ENCODE measurements at places on chromosomes 4 and X. TPM values are rescaled to one million over a fixed set of nuclear protein-coding genes. Genes with fewer than 3 reads are reported as not detected.

DNA sequence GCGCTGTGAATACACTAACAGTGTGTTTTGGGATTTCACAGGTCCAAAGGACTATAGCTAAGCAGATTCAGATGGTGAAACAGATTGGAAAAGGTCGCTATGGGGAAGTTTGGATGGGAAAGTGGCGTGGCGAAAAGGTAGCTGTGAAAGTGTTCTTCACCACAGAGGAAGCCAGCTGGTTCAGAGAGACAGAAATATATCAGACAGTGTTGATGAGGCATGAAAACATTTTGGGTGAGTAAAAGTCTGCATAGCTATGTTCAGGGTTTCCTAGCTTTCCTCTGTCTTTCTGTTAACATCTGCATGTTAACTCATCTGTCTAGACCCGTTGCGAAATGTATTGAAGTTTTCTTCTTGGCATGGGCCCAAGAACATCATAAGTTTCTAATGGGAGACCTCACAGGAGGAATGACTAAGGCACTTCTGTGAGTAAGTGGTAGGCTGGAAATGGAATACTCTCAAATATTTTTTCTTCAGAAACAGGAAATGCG lies 372.1 kb downstream of the BMPR1B start:
- no peaks in the 10 kb centered on the region for H3K4me1 ChIP-seq
- no peaks in the 10 kb centered on the region for H3K27me3 ChIP-seq
- H3K36me3 ChIP-seq: no peaks in the 10 kb centered on the region
- H3K27ac ChIP-seq: no peak overlapping the region

- H3K27ac ChIP-seq: no peak overlapping the region
- no peaks in the 10 kb centered on the region for H3K27me3 ChIP-seq
- H3K4me3 ChIP-seq: no peak overlapping the region
- DNase-seq: no peak
These were observed 53.1 kb downstream of the GAK start for GRCh38 chr4:878796-879728.

DNA sequence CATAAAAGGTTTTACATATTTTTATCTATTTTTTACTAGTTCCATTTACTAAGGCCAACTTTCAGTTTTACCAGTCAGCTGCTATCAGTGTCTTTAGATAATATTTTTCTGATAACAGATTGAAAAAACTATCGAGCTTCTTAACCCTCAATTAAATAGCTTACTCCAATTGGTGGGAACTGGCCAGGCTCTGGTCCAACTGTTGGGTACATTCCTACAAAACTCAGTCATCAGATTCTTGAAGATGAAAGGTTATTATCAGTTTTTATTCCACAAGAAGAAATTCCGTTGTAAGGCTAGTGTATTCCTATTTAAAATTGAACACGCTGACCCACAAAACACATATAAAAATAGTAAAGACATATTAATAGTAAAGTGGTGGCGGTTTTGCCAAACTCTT lies 346.2 kb downstream of the MAPK10 start:
- no peaks in the 10 kb centered on the region for H3K27me3 ChIP-seq
- H3K27ac ChIP-seq: no peak overlapping the region
- DNase-seq: no peak
- no peak overlapping the region for H3K4me3 ChIP-seq
- H3K36me3 ChIP-seq: no peaks in the 10 kb centered on the region

- H3K4me3 ChIP-seq: no peak overlapping the region
- no peaks in the 10 kb centered on the region for H3K4me1 ChIP-seq
- DNase-seq: no peak
- H3K36me3 ChIP-seq: no peaks in the 10 kb centered on the region
These were observed 2.8 kb upstream of the TENM3 start for GRCh38 chr4:182240161-182241130.

- no peak overlapping the region for H3K27ac ChIP-seq
- no peak overlapping the region for H3K4me3 ChIP-seq
- no peak for DNase-seq
- no peaks in the 10 kb centered on the region for H3K27me3 ChIP-seq
These were observed 434.2 kb downstream of the PPARGC1A start for GRCh38 chr4:23455456-23456158.

DNA sequence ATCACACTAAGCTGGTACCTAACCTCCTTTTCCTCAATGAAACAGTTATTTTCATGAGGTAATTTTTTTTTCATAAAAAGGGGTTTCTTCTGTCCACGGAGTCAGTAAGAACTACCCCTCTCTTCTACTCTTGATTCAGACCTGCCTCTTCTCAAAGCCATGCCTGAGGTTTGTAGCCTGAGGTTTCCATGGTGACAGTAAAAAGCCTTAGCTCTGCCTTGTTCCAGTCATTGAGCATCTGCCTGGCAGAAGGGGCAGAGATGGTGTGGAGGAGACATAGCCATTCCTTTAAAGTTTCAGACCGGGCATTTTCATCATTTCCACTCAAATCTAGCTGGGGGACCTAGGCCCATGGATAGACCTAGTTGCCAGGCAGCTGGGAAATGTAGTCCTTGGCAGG lies 135.5 kb downstream of the REPS2 start:
- H3K27me3 ChIP-seq: peaks cover 17% of the 10 kb centered on the region
- H3K4me1 ChIP-seq: no peaks in the 10 kb centered on the region
- no peak overlapping the region for H3K27ac ChIP-seq

- peaks cover 17% of the 10 kb centered on the region for H3K4me1 ChIP-seq
- H3K4me3 ChIP-seq: peak overlapping the region; percentile 31
- H3K27ac ChIP-seq: peak overlapping the region; percentile 76
- no peaks in the 10 kb centered on the region for H3K36me3 ChIP-seq
- DNase-seq: no peak
These were observed 12.2 kb downstream of the WDR1 start for GRCh38 chr4:10104211-10104990.

DNA sequence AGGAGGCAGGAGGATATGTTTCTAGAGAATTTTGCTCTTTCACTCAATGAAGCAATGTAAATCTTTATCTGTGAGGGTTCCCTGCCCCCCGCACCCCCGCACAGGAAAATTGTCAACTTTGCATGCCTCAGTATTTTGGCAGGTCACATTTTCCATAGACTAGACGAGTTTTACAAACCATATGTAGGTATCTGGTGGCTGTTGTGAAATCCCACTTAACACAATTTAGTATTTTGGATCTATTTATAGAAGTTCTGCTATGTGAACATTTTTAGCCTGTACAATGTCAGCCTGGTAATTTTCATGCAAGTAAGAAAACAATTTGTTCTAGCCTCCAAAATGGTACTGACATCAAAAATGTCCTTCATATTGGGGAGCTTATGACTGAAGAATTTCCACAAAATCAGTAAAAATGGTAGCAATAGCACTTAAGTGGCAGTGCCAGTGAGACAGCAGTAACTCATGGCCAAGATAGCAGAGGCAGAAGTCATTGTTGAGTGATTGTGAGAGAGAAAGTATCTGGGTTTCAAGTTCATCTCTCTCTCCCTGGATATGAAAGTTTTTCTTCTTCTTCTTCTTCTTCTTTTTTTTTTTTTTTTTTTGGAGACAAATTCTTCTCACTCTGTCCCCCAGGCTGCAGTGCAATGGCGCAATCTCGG lies 12.4 kb upstream of the FRYL start:
- H3K4me1 ChIP-seq: no peaks in the 10 kb centered on the region
- no peaks in the 10 kb centered on the region for H3K27me3 ChIP-seq
- H3K36me3 ChIP-seq: no peaks in the 10 kb centered on the region
- no peak overlapping the region for H3K27ac ChIP-seq
- no peak for DNase-seq

DNA sequence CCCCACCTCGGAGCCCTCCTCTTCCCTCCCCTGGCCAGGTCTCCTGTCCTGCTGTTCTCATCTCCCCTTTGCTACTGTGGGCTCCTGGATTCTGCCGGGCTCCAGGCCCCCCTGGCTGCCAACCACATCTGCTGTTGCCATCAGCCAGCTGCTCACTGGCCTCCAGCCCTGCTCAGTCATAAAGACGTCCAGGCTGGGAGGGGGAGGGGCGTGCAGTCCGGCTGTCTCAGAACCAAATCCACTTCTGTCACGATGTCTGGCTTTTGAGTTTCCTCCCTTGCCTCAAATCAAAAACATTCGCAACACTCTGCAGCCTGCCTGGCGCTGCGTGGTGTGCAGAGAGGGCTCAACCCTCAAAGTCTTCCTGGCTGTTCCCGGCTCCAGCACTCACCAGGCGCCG lies 7.1 kb downstream of the RASL11B start:
- DNase-seq: no peak
- no peaks in the 10 kb centered on the region for H3K4me1 ChIP-seq
- H3K36me3 ChIP-seq: no peaks in the 10 kb centered on the region
- H3K27me3 ChIP-seq: no peaks in the 10 kb centered on the region
- H3K27ac ChIP-seq: no peak overlapping the region

DNA sequence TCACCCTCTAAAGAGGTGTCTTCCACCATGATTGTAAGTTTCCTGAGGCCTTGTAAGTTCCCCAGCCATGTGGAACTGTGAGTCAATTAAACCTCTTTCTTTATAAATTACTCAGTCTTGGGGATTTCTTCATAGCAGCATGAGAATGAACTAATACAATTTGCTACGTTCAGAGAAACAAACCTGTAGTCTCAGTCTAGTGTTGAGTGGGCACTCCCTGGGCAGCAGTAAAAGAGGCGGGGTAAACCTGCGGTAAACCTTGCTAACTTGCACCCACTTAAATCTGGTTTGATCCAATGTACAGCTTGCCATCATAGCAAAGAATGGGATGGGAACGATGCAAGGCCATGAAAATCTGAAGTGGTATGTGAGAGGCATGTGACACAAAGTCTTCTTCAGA lies 22.4 kb downstream of the GRXCR1 start:
- no peak overlapping the region for H3K4me3 ChIP-seq
- no peaks in the 10 kb centered on the region for H3K4me1 ChIP-seq
- H3K27ac ChIP-seq: no peak overlapping the region
- no peaks in the 10 kb centered on the region for H3K36me3 ChIP-seq

DNA sequence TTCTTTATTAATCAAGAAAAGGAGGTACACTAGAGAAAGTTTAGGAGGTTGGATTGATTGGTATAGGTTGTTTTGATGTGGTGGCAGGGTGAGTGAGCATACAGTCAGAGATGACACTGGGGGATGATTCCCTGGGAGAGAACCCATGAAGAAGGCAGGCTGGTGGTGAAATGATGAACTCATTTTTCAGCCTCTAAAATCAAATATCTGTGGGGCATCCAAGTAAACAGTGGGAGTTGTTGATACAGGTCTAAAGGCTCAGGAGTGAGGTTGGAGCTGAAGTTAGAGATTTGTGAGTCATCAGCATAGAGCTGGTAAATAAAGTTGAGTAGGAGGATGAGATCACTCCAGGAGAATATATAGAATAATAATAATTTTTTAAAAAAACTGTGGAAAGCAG lies 10.0 kb upstream of the AP1S2 start:
- no peak overlapping the region for H3K4me3 ChIP-seq
- no peaks in the 10 kb centered on the region for H3K4me1 ChIP-seq
- DNase-seq: no peak
- H3K27me3 ChIP-seq: no peaks in the 10 kb centered on the region

DNA sequence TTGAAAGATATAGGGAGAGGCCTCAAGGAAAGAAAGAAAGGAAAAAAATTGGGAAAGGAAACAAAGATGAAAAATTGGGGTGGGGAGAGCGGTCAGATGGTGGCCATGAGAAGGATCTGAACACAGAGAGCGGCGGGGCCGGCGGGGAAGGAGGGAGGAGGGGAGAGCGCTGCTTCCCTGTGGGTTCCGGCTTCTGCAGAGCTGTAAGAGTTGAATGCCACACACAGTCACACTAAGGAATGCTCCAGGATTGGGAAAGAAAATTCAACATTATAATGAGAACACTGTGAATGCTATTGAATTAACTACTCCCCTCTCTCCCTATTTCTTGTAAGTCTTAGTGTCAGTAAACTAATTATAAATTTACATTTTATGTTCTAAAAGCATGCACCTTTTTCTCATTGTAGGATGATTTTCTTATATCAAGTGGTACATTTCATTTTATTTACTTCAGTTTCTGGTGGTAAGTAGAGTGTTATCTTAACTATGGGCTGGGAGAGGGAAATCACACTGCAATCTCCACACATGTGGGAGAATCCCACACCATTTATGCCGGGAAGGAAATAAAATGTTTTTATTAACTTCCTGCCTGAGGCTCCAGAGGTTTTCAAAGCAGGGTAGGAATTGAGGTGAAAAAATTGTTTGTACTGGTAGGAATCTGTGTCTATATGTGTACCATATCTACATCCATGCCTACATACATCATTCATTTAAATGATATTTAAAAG lies 904 bp downstream of the F11 start:
- no peak overlapping the region for H3K27ac ChIP-seq
- H3K4me1 ChIP-seq: no peaks in the 10 kb centered on the region
- H3K27me3 ChIP-seq: no peaks in the 10 kb centered on the region
- H3K4me3 ChIP-seq: no peak overlapping the region

DNA sequence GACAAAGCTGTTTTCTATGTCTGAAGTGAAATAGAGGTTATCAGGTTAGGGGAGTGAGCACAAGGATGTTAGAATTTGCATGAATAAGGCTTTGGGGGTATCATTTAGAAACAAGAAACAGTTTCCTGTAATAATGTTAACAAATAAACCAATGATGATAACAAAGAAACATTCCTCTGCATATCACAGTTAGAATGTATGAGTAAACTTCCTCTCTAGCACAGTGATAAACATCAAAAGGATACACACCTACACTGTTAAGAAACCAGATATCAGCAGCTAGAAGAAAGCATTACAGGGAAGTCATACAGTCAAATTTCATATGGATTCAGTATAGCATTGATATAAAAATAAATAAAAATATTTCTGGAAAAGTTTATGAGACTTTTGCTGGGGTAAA lies 340.0 kb upstream of the MAGEB16 start:
- H3K27me3 ChIP-seq: peaks cover 10% of the 10 kb centered on the region
- H3K4me1 ChIP-seq: no peaks in the 10 kb centered on the region
- no peak overlapping the region for H3K27ac ChIP-seq
- DNase-seq: no peak
- H3K4me3 ChIP-seq: no peak overlapping the region

NXF2B gene
- total RNA-seq: not detected

TAF7L gene
- 0.32 TPM for total RNA-seq

LRAT gene
- total RNA-seq: not detected
